ENCODE measurements at places on chromosomes 3 and 15. TPM values are rescaled to one million over a fixed set of nuclear protein-coding genes. Genes with fewer than 3 reads are reported as not detected.

The GNAT1 gene
- not detected for total RNA-seq

GRCh38 chr3:37290551-37290950 is 116.2 kb upstream of the LRRFIP2 start:
- no peak for DNase-seq

- no peak for DNase-seq
These were observed 47.7 kb downstream of the MAP2K5 start for GRCh38 chr15:67590191-67590590.

The KY gene
- 9.1 TPM for total RNA-seq

All from thyroid gland (tissue), 4 donors.